ENCODE measurements at places on chromosomes 11 and 22. TPM values are rescaled to one million over a fixed set of nuclear protein-coding genes. Genes with fewer than 3 reads are reported as not detected.

DNA sequence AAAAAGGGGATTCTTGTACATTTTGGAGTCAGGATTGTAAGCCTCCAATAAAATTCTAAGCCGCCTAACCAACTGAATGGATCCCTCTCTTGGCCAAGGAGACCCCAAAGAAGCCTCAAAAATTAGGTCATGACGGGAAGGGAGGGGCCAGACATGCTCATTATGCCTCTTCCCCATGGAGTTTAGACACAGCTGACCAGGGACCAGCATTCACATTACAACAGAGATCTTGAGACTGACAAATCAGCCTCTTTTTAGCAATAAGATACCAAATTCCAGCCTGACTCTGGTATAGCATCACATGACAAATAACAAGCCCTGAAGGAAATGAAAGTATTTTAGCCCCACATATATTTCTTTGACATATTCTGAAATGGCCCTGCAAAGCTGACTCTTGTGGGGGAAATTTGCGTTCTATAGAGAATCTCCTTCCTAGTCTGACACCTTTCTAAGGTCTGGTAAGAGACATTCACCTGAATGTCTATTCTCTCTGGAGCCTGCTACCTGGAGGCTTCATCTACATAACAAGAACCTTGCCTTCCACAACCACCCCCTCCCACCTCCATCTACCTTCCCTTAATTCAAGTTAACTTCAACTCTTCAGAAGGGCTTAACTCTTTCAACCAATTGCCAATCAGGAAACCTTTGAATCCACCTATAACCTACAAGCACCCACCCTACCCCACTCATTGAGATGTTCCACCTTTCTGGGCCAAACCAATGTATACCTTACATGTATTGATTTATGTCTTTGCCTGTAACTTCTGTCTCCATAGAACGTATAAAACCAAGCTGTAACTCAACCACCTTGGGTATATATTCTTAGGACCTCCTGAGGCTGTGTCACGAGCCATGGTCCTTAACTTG is 10.3 kb downstream of the GAL start:
- ATAC-seq = no peak

Gene NUDT8
- total RNA-seq = 6.6 TPM

DNA sequence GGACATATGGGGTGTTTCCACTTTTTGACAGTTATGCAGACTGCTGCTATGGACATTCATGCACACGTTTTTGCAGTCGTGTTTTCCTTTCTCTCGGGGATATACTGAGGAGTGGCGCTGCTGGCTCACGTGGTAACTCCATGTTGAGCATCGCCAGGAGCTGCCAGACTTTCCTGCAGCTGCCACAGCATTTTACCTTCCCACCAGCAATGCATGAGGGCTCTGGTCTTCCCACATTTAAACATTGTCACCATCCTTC is 95.4 kb downstream of the TBC1D22A start:
- ATAC-seq = no peak

DNA sequence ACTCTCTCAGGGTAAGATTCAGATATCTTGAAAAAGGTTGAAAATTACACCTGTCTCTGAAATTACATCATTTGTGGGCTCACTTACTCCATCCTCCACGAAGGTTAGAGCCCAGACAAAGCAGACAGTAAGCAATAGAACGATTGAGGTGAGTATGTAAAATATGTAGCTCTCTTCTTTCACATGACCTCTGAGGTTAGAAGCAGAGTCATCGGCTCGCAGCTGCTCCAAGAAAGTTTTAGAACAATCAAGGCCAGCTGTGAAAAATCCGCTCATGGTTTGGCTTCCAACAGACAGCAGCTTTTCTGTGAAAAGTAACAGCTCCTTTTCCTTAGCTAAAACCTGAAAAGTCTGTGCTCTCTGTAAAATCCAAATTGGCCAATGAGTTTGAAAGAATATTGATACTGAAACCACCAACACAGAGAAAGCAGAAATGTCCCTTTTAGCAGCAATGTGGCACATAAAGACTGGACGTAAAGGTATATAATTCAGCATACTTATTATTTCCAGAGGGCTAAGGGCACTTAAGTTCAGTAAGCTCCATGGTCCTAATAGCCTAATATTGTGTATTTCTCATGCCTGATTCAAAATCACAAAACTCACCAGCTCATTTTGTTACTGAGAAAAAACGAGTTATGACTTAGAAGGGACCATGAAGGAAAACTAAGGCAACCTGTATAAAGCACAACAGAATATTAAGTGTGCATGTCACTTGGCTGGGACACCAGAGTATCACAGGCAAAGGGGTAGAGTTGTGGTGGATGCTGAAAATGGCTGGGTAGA is 78.2 kb downstream of the FAM76B start:
- no peak for ATAC-seq

DNA sequence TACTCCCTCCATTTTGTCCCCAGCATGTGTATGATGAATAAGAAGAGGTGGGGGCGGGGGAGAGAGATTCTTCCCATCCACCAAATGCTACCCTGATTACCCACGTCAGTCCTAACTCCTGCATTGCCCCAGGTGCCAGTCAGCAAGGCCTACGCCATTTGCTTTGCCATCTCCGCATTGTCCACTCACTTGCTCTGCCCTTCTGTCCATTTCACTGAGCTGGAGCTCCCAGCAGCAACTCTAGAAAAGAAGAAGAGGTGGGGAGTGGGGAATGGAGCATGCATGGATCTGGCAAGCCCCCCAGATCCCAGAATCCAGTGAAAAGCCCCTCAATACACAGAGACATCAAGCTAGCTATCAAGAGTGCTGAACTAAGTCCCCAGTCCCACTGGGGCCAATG is 19.0 kb downstream of the WT1 start:
- ATAC-seq = no peak

GRCh38 chr11:8354622-8355415 is 91.1 kb upstream of the LMO1 start:
- ATAC-seq = no peak

Gene RAG2
- not detected for total RNA-seq

DNA sequence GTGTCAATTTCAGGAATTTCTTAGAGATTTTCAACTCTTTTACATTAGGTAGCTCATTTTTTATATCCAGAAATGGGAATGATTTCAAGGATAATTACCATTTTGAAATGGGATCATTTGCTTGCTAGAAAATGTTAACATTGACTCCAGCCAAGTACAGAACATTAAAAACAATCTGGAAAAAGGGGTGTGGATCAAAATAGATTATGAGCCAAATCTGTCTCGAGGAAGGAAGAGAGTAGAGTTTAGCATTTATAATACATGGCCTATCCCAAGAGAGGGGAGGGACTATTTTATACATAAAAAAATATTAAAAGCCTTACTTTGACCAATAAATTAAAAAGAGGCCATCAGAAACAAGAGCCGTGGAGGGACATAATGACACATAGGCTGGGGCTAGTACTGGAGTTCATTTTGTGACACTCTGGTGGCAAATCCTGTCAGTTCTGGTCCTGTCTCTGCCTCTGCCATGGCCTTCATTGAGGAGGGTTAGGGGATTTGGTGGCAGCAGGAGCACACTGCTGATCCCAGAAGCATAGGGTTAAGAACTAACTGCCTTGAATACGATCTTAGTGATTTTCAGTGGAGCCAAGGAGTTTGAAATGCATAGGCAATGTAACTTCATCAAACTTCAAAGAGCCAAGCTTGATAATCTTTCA is 20.4 kb downstream of the PPP6R3 start:
- no peak for ATAC-seq

Gene RAB3IL1
- total RNA-seq = 11.5 TPM

DNA sequence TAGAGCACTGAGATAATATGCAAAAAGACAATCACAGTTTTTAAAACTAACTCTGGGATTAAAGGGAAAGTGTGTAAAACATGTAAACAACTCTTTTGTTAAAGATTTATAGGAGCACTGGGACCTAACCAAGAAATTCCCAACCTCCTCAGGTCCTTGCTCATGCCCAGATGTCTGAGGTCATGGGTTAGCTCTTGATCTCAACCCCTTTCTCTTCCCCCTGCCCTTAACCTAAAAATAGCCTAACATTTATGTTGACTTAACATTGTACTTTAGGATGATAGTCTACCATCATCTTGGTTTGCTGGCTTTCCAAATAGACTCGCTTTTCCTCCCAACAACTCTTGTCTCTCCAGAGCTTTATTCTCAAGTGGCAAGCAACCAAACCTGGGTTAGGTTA is 258.2 kb upstream of the FAT3 start:
- no peak for ATAC-seq

Gene DKK3
- total RNA-seq = 167 TPM

Gene PRODH
- total RNA-seq = 12.3 TPM

Gene MUC5AC
- total RNA-seq = not detected

Gene MYO7A
- 10.1 TPM for total RNA-seq

DNA sequence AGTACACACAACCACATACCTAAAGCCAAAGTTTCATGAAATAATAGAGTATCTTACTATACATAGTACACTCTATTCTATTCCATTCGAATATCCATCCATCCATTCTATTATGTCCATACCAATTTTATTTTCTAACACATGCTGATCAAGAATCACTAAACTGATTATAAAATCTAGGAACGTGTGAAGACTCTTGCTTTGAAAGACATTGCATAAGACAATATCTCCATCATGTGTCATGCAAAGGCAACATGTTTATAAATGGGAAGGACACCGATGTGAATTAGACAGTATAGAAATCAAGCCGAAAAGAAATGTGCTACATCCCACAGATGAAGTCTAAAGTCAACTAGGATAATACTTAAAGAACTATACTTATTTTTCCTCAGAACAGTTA is 1561.5 kb upstream of the TENM4 start:
- no peak for ATAC-seq

Gene DEAF1
- total RNA-seq = 29.1 TPM

- ATAC-seq = no peak
Measured at GRCh38 chr11:107740271-107740670, 28.4 kb upstream of the SLN start.

- no peak for ATAC-seq
Measured at GRCh38 chr11:131311776-131312514, 58.5 kb upstream of the NTM start.

GRCh38 chr22:49143812-49144211 is 683.9 kb downstream of the BRD1 start:
- ATAC-seq = no peak

- no peak for ATAC-seq
Measured at GRCh38 chr22:33389936-33390335, 331.8 kb upstream of the SYN3 start.

- ATAC-seq = peak; percentile 90
Measured at GRCh38 chr11:6419009-6419631, at the start of gene APBB1. Gene APBB1 (minus strand): TSS chr11:6419094. CDS start chr11:6411347, 7,747 bp downstream.

DNA sequence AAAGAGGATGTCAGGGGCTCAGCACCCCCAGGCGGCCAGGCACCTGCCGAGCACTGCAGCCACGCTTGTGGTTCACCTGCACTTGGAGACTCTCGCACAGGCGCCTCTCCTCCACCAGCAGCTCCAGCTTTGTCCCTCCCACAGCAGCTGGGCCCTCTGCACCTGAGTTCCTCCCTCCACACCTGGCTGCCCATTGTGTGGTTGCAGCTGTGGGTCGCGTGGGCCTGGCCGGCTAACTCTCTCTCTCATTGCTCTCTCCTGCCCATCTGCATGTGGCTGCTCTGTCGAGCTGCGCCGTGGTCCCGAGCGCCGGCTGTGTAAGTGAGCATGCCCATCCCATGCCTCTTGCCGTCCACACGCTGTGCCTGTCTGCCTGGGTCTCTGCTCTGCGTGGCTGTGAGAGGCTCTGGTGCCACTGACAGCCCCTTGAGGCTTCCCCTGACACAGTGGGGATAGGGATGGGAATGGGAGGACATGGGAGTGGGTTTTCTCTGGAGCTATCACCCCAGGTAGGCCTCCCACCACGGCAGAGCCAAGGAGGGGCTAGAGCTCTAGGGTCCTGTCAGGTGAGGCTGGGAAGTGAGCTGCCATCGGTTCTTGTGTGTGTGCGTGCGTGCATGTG is 8.5 kb upstream of the ACR start:
- no peak for ATAC-seq
